ENCODE measurements at places on chromosomes 5 and 9.

- DNase-seq = no peak
These were observed 7.9 kb upstream of the OXCT1 start for GRCh38 chr5:41878173-41878572.

DNA sequence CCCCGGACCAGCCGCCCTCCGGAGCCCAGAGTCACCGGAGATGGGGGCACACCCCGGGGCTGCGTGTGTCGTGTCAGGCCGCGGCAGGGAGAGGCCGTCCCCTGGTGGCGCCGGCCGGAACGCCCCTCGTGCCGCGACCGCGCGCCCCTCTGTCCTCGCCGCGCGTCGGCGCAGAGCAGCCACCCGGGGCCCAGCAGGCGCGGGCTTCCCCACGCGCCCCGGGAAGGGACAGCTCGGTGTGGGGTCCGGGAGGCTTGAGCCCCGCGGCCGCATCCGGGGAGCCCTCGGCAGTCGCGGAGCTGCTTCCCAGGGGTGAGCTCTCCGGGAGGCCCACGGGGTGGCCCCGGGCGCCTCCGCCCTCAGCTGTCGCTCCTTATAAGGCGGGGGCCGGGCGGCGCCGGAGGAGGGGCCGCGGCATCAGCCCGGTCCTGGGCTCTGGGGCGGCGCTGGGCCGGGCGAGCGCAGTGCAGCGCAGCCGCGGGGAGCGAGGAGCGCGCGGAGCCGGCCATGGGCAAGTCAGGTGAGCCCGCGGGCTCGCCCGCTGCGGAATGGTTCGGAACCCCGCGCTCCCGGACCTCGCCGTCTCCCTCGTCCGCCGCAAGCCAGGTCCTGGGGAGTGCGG, at the start of gene GLIPR2:
Gene GLIPR2 (plus strand): TSS at position 462 of the 622 bp plus-strand sequence. CDS start 46 bp downstream, at position 508.
- peak; percentile 47 for DNase-seq

- no peak for DNase-seq
These were observed 19.5 kb downstream of the PLPP7 start for GRCh38 chr9:131308906-131309529.

DNA sequence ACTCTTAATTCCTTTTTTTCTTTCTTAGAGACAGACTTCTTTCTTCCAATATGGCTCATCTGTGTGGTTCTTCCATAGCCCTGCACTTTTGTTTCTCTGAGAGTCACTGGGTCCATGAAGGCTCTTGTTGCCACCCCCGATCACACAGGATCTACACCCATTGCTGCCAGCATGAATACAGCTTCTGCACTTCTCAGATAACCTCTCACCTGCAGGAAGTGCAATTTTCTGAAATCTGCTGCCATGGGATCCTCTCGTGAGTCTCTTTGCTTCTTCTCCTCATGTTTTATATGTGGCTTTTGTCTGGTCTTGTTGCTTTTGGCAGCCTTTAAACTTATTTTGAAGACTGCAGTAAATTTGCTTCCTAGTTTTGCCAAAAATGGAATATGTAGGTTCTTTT, 171.2 kb downstream of the TMEM167A start:
- DNase-seq = no peak

DNA sequence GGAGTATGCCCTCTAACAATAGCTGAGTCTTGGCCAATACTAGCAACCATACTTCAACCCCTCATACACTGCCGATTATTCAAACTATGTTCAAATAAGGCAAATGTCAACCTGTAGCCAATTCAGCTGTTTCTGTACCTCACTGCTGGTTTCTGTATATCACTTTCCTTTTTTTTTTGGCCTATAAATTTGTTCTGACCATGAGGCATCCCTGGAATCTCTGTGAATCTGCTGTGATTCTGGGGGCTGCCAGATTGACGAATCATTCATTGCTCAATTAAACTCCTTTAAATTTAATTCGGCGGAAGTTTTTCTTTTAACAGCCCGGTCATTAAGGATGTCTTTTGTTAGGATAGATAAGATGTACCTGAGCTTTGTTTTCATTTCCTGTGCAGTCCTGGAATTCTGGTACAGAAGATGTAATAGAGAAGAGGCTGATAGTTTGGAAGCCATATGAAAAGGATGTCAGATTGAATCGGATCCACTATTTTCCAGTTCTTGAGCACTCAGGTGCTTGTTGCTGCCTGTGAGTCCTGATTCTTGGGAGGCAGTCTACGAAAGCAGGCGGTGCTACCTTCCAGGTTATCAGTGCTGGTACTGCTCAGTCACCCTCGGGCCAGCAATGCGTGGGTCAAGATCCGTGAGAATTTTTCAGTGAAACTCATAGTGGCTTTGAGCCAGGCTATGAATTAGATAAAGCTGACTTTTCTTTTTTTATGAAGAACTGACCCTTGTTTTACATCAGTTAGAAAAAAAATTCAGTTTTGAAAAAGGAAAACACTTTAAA, 106.2 kb upstream of the TUT7 start:
- DNase-seq = peak; percentile 31

DNA sequence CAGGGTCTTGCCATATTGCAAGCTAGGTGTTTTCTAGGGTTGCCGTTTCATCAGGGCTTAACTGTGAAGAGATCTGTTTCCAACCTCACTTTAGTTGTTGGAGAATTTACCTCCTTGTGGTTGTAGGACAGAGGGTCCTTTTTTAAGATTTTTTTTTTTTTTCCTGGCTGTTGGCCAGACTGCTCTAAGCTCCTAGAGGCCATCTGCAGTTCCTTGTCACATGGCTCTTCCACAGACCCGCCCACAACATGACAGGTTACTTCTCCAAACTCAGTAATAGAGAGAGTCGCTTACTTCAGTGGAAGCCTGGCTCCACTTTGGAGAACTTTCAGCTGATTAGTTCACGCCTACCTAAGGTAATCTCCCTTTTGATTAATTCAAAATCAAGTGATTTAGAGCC, 543.7 kb downstream of the DMRTA1 start:
- no peak for DNase-seq

DNA sequence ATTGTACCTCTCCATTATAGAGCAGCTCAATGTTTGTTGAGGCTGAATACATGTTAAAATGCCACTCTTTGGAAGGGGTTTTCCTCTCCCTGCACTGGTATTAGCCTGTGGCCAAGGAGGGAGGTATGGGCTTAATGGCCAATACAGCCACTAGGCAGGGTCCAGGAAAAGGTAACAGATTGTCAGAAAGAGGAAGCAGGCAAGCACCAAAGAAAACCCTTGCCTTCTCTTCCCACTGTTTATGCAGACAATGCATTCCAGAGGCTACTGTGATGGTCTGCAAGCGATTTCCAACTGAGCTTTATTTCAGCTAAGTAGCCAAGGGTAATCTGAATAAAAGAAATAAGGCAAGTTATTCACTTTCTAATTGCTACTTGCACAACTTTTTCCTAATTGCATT, 95.3 kb upstream of the SLC27A6 start:
- no peak for DNase-seq
